ENCODE measurements at places on chromosomes 4 and X. TPM values are rescaled to one million over a fixed set of nuclear protein-coding genes. Genes with fewer than 3 reads are reported as not detected.

The NR3C2 gene
- 0.64 TPM for total RNA-seq

The LINC00632 gene
- total RNA-seq = under 0.01 TPM

The PRDM8 gene
- 0.48 TPM for total RNA-seq

The MAGEA10 gene
- total RNA-seq = not detected

The TAF7L gene
- 0.21 TPM for total RNA-seq

The BEND4 gene
- total RNA-seq = under 0.01 TPM

The AGA gene
- total RNA-seq = 50.1 TPM

The TEX13B gene
- total RNA-seq = not detected

The MAPK10 gene
- 2.2 TPM for total RNA-seq

The PPP1R2C gene
- total RNA-seq = not detected

The PABPC5 gene
- 0.24 TPM for total RNA-seq

The CXCL8 gene
- 3.2 TPM for total RNA-seq

The PRSS12 gene
- total RNA-seq = 11.8 TPM

The LIMCH1 gene
- 4.7 TPM for total RNA-seq

The FGF5 gene
- 8.0 TPM for total RNA-seq

The TCEAL5 gene
- not detected for total RNA-seq

The PRR32 gene
- total RNA-seq = not detected

The AP1S2 gene
- total RNA-seq = 20.7 TPM

The MRPL1 gene
- 39.6 TPM for total RNA-seq

The TSPAN7 gene
- 1.3 TPM for total RNA-seq

The SLC34A2 gene
- total RNA-seq = 0.21 TPM

The AVPR2 gene
- total RNA-seq = not detected

The TEX13C gene
- total RNA-seq = not detected

The SLC25A31 gene
- total RNA-seq = under 0.01 TPM

The AR gene
- total RNA-seq = not detected

The CDKL5 gene
- 2.3 TPM for total RNA-seq

The PLP1 gene
- not detected for total RNA-seq

The MAGEE1 gene
- total RNA-seq = 0.72 TPM

The SPIN2A gene
- total RNA-seq = not detected

The HPRT1 gene
- 26.0 TPM for total RNA-seq

The IGSF1 gene
- total RNA-seq = not detected

The NOX1 gene
- total RNA-seq = not detected

The PNMA6A gene
- 0.48 TPM for total RNA-seq

The RAB9B gene
- not detected for total RNA-seq

The CTSO gene
- total RNA-seq = 5.5 TPM

The COL4A6 gene
- 26.9 TPM for total RNA-seq

The ATP1B4 gene
- total RNA-seq = not detected

The HS6ST2 gene
- 5.8 TPM for total RNA-seq

The DDIT4L gene
- 1.2 TPM for total RNA-seq

The GPR50 gene
- not detected for total RNA-seq

The ERVMER34-1 gene
- total RNA-seq = 2.9 TPM

The AKAP14 gene
- 0.64 TPM for total RNA-seq

The ZFP42 gene
- total RNA-seq = 3.6 TPM

The BEX1 gene
- total RNA-seq = not detected

All from tracheal epithelial cell (primary cell).